ENCODE measurements at places on chromosomes 4 and X. TPM values are rescaled to one million over a fixed set of nuclear protein-coding genes. Genes with fewer than 3 reads are reported as not detected.

VCX2 gene
- total RNA-seq = not detected

FOXO4 gene
- total RNA-seq = 1.0 TPM

AVPR2 gene
- total RNA-seq = 0.09 TPM

GUCY1A1 gene
- not detected for total RNA-seq

CT83 gene
- total RNA-seq = not detected

All from A549 treated with DMSO at 1 μM for 4 hours (cell line).